Peyer's patch (tissue), 4 donors: ENCODE measurements at places on chromosomes 5 and 9. TPM values are rescaled to one million over a fixed set of nuclear protein-coding genes. Genes with fewer than 3 reads are reported as not detected.

The SLC46A2 gene
- not detected for total RNA-seq

GRCh38 chr5:21058289-21058688, 1070.3 kb upstream of the CDH18 start:
- no peak for DNase-seq

- no peak for DNase-seq
Measured at GRCh38 chr9:68493958-68494577, 46.6 kb downstream of the TMEM252 start.

- DNase-seq: no peak
Measured at GRCh38 chr5:103513701-103514100, 48.9 kb downstream of the NUDT12 start.

The SMIM33 gene
- 0.40 TPM for total RNA-seq
